C1 segment of cervical spinal cord (tissue), 14 donors: ENCODE measurements at places on chromosomes 13 and 19.

DNA sequence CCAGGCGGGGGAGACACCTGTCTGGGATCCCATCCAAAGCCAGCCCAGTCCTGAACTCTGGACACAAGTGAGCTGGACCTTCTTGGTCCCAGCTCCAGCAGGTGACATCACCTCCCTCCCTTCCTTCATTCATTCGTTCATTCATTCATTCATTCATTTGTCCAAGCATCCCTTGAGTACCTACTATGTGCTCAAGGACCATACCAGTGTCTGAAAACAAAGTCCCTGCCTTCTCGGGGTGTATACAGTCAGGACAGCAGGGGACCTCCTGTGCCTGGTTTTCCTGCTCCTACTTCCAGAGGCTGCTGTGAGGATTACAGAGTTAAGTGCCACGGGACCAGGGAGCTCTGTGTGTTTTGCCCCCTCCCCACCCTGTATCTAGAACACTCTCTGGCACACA is 14.0 kb downstream of the ACER1 start:
- no peak for DNase-seq

GRCh38 chr13:113400621-113401451 is 36.9 kb upstream of the GRTP1 start:
- no peak for DNase-seq

GRCh38 chr13:97122381-97122996 is 99.6 kb upstream of the MBNL2 start:
- DNase-seq = no peak

DNA sequence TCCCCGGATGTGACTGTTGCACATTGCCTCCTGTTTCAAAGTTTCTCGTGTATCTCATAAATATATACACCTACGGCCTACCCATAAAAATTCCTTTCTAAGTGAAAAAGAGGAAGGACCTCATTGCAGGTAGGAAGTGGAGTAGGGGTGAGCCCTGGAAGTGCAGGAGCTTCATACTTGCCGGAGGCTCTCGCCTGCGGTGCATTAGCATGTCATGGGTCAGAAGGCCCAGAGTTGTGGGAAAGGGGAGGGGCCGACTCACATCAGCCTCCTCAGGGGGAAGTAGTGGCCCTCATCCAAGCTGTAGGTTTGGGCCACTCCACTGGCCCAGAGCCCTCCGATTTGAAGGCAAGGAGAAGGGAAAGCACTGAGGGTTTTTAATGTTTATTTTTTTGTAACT is 26.0 kb upstream of the IRS2 start:
- DNase-seq = no peak

DNA sequence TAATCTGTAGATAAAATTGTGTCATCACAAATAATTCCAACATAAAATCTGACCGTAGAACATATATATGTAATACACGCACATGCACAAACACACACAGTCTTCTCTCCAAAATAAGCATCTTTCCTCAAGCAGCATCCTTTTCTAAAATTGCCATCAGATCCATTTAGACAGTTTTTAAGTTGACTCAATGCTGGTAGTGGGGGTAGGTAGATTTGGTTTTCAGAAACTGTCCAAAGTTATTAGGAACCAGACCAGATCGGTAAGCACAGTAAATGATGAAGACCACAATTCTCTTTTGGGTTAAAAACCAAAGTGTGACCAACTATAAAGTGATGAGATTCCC is 64.6 kb downstream of the SERP2 start:
- no peak for DNase-seq

DNA sequence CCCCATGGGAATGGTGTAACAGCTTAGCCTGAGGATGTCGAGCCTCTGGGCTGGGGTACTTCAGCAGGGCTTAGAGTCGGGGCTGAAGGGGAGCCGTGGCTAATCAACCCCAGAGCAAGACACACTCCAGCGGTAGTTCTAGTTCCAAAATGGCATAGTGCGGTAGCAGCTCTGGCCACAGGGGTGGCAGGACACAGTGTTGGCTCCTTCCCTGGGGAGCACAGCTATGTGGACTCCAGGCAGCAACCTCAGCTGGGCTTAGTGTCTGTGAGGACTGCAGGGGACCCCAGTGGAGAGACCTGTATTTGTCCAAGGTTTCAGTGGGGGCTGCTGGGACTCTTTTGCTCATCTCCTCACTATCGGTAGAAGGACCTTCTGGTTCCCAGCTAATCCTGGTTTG is 70.8 kb upstream of the PCDH20 start:
- DNase-seq = no peak

GRCh38 chr13:45446181-45446580 is 18.6 kb upstream of the COG3 start:
- DNase-seq = no peak

DNA sequence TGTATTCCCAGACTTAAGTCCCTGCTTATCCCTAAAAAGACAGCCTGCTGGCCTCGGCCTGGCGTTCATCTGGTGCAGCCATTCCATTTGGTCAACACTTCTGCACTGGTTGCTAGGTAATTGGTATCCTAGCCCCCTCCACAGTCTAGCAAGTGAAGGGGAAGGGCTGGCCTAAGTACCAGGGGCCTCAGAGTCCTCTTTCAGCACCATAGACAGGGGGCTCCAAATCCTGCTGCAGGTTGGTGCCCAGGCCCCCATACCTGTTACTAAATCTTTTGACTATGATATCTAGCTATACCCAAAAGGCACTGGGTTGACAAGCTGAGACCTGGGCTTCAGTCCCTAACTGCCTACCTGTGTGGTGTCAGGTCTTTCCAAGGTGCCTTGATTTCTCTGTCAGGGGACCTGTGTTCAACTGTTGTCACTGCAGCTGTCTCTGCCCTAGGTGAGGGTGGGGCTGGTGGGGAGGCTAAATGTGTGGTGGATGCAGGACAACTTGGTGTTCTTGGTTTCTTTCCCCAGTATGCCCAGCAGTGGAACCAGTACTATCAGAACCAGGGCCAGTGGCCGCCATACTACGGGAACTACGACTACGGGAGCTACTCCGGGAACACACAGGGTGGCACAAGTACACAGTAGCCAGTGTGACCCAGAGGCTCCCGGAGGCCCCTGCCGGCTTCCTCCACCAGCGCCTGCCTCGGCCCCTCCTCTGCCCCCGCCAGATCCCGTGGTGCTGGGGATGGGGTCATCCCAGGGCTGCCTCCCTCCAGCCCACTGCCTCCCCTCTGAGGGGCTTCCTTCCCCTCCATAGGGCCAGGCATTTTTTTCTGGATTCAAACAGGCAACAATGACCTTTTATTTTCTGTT is 3.8 kb upstream of the CCDC97 start:
- DNase-seq = no peak

DNA sequence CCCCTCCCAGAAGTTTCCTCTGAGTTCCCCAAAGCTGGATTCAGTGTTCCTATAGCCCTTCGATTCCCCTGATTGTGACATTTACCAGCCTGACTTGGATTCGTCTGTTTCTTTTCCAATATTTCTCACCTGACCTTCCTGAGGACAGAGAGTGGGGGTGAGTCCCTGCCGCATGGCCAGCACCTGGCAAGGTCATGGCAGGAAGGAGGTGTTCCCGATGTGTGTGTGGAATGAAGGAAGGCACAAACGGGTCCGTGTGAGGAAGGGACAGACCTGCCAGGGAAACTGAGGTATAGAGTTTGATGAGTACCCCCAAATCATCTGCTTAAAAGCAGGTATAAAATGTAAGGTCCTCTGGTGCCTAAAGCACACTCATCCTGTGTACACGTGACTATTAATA is 3.3 kb downstream of the COL4A1 start:
- no peak for DNase-seq

GRCh38 chr13:27005556-27005955 is 166.1 kb downstream of the USP12 start:
- no peak for DNase-seq

DNA sequence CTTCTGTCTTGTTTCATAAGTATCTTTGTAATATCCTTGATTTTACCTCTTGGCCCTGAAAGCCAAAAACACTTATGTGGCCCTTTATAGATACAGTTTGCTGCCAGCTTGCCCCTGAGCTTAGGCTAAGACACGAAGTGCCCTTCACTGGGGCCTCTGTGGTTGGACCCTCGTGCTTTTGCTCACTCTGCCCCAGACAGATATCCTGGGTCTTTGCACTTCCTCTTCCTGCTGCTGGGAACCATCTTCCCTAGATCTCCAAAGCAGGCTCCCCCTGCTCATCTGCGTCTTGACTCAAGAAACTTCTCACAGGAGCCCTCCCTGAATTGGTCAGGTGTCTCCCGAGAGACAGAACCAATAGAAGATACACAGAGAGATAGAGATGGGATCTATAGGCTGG is 2.0 kb upstream of the TNFSF14 start:
- DNase-seq = no peak

GRCh38 chr13:111228262-111229144 is 91.9 kb upstream of the TEX29 start:
- peak; percentile 45 for DNase-seq

- DNase-seq = no peak
Observed at GRCh38 chr19:40831502-40832430, 18.5 kb downstream of the CYP2A6 start.

DNA sequence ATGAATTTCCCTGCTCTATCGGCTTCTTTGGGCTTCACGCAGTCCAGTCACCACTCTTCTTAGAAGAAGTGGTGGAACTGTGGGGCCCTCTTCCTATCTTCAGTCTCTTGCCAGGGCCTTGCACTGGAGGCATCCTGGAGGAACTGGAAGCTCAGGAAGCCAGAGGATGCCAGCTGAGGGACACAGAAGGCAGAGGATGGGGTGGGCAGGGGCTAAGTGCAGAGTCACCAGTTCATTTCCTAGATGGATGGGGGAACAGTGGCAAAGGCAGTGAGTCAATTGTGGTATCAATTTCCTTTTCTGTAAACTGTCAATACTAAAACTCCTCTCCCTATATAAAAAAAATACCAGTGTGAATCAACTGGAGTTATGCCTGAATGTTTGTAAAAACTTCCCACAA is 419.7 kb downstream of the KLF12 start:
- DNase-seq = no peak

DNA sequence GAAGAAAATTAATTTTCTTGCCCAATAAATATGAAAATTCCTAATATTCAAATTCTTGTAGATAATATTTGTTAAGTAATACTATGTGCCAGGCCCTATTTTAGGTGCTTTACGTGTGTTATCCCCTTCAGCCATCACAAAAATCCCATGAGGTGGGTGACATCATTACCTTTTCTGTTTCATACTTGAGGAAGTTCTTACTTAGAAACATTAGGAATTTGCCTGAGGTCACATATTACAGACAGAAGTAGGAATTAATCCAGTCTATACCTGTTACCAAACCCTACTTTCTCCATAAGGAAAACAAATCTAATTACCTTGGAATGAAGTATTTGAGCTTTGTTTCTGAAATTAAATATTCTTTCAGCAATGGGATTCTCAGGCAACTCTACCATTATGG is 336.1 kb downstream of the GPC6 start:
- no peak for DNase-seq

DNA sequence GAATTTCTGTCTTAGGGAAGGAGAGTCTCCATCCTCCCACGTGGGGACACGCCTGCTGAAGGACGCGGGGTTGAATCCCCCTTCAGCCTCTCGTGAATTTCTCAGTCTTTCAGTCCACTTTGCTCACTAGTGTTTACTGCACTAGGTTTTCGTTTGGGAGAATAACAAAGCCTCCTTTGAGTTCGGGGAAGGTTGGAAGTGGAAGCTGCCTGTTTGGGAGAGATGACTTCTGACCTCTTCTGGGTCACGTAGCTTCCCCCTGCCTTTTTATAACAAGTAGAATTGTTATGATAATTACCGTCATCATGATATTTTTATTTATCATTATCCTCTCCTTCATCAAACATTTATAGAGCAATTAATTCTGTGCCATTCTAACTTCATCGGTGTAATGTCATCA is 60.7 kb downstream of the ATP11A start:
- DNase-seq = no peak

DNA sequence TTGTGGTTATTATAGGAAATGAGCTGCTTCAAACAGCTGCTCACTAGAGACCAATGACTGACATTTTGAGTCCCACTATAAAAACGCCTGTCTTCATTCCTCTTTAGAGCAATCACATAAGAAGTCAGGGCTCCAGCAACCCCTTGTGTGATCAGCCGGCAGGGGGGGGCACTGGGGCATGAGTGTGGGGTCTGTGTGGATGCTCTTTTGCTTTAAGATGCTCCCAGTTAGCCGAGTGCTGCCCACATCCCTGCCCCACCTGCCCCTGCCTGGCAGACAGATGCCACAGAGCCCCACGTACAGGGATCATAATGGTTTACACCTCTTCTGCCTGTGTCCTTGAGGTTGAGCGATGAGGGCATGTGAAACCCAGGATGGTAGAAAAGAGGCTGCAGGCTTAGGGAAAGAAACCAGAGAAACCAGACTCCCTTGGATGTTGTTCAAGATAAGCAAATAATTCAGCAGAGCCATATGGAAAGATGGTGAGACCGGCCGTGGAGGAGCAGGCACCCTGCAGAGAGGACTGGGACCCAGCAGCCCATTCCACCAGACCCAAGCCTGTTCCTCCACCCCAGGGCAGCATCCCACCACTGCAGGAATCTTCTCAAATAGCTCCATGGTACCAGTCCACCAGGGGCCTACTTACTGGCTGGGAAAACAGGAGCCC is 55.4 kb downstream of the CHST8 start:
- DNase-seq = no peak

DNA sequence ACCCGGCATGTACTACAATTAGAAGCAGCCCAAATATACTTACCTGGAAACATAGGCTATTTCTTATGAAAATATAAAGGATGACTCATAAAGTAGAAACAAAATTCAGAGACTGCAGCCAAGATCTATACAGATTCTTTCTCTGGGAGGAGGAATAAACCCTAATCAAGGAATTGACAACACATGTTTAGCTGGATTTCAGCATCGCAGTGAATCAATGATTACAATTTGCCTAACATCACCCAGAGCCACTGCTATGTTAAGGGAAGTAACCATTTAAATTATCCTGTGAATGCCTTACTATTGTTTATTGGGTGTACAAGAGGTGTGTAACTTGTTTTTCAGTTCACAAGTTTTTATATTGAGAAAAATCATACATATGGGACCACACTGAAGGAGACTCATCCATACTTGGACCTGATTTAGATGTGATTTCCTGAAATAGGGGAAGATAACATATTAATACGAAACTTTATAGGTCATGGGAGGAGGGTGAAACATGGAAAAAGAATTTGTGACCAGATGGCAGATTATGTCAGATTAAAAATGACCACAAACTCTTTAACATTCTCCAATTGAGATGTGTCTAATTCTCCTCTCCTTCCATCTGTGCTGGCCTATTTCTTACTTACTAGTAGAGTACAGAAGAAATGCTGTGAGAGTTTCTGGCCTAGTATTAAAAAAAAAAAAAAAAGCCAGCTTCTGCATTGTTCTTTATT is 1168.4 kb downstream of the SLITRK1 start:
- DNase-seq = no peak

DNA sequence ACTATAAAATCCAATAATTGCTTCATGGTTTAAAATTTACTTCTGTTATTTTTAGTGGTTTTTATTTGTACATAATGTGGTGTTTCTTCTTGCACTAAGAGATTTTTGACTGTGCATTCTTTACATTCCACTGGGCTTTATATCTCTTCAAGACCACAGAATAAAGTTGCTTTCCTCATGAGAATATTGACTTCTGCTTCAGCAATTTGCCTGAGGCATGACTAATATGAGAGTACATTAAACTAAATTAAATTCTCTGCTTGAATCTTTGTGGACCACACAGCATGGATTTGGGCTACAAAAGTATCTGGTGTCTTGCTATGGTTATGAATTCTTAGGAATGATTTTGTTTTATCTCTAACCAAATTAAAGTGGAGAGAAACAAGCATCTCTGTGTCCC is 1463.4 kb upstream of the PCDH20 start:
- no peak for DNase-seq
